ENCODE measurements at places on chromosomes 6 and 20. TPM values are rescaled to one million over a fixed set of nuclear protein-coding genes. Genes with fewer than 3 reads are reported as not detected.

Gene HLA-E
- 44.2 TPM for total RNA-seq

Gene RAD21L1
- not detected for total RNA-seq

Gene JARID2
- 177 TPM for total RNA-seq

Gene ECI2
- total RNA-seq, result 60.4 TPM

DNA sequence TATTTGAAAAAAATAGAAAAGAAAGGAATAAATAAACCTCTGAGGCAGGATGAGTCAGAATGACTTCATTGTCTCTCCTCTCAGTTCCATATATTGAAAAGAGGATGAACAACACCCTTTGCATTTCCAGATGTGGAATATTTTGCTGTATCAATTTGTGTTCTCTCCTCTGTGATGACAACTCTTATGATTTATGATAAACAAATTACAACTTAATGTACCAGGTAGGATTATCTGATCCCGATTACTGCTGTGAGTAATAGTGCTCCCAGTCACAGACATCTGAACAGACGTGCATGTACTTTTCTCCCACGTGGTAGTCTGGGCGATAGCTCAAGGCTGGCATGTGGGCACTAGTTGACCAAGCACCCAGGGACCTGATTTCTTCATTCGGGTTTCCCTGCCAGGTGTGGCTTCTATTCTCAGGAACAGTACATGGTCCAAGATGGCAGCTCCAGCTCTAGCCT, 142.1 kb upstream of the SULF2 start:
- no peak for DNase-seq

- DNase-seq, result no peak
Observed at GRCh38 chr6:93562582-93562981, 143.2 kb upstream of the EPHA7 start.

GRCh38 chr6:140602431-140603248, 1228.2 kb upstream of the CITED2 start:
- DNase-seq, result no peak

GRCh38 chr20:1941226-1941625, 46.0 kb downstream of the SIRPA start:
- DNase-seq, result no peak

DNA sequence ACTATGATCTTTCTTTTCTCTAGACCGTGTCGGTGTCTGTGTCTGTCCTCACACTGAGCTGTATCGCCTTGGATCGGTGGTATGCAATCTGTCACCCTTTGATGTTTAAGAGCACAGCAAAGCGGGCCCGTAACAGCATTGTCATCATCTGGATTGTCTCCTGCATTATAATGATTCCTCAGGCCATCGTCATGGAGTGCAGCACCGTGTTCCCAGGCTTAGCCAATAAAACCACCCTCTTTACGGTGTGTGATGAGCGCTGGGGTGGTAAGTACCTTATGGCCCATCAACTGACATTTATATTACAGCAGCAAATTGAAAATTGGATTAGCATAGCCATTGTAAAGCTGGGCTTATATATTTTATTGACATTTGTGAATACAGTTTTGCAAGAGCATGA, 72.2 kb upstream of the GFRAL start:
- no peak for DNase-seq

GRCh38 chr6:35960187-35960586, 39.3 kb upstream of the SRPK1 start:
- no peak for DNase-seq

GRCh38 chr6:142732790-142733189, 212.2 kb downstream of the HIVEP2 start:
- no peak for DNase-seq

- no peak for DNase-seq
Observed at GRCh38 chr6:9581155-9581554, 833.7 kb downstream of the TFAP2A start.

- no peak for DNase-seq
Observed at GRCh38 chr6:10569392-10570127, 48.4 kb downstream of the GCNT2 start.
